ENCODE measurements at places on chromosomes 6 and 20.

DNA sequence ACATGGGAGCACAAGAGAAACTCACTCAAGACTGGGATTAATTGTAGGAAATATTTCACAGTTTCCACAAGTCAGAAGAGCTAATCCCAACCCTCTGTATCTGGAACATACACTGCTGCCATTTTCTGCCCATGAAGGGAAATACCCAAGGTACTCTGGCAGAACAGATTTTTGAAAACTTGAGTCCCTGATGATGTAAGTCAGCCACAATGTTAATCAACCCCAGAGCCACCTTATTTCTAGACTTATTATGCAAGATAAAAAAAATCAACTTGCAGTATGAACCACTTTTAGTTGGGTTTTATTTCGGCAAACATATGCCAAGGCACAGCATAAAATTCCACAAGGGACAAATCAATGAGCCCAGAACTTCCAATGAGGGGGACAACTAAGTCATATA is 141.5 kb downstream of the LY86 start:
- DNase-seq, result no peak

GRCh38 chr20:2023151-2023550 is 29.3 kb upstream of the PDYN start:
- no peak for DNase-seq

DNA sequence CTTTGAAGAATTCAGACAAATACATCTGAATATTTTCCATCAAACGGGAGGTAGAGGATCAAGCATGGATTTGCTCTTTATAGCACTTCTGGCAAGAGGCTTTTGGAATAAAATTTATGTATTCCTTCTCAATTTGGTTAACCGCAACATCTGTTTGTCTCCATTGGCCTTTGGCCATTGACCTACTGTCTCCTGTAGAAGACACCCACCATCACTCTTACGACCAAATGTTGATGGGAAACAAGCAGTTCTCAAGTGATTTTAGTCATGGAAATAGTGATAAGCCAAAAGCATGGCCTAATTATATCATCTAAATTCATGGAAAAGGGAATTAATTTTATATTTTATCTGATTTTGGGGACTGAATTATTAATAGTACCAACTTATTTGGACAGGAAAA is 591.9 kb downstream of the CD109 start:
- no peak for DNase-seq

GRCh38 chr20:33490023-33490933 is at the start of gene CBFA2T2:
Gene CBFA2T2, plus strand, starts transcription at chr20:33490096. Its CDS starts 172 bp downstream, at chr20:33490268.
- DNase-seq, result peak; percentile 10

DNA sequence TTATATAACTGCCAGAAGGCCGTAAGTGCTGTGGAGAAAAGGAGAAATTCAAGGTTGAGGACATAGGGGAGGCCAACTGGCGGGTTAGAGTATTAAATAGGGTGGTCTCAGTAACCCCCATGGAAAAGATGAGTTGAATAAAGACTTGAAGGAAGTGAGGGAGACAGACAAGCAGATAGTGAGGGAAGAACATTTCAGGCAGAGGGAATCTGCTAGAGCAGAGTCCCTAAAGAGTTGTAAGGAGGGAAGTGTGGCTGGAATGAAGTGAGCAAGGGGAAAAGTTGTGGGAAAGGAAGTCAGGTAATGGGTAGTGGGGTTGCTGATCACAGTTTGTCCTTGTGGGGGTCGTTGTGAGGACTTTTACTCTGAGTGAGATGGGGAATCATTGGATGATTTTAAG is 1.4 kb downstream of the KIFC1 start:
- DNase-seq, result no peak

DNA sequence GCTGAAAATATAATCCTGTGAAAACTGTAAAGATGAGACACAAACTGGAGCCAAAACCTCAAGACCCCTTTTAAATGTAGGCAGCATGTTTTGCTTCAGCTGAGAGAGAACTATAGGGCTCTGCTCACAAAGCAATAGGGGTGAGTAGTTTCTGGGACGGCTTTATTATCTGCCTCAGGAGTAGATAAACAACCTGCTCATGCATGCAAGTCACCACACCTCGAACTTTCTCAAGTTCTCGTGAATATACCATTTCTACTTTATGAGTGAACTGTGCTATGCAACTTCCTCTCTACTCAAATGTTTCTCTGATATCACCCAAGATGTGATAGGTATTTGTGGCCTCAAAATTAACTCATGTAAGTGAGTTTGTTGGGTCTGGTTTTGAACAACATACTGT is 7.5 kb upstream of the OOEP start:
- DNase-seq, result no peak

DNA sequence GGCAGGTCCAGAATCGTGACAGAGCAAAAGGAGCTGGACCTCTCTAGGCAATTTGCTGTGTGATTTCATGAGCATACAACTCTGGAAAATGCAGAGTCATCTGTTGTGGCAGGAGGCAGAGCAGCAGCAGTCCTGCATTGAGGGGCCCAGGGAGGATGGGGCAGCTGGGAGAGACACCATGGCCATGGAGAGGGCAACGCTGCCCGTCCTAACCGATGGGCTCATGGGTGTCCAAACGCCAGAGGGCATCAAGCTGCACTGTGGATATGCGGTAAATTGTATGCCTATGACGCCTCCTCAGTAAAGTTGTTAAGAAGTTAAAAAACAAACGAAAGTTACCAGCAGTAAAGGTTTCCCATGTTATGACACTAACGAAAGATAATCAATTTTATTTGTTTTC is 42.2 kb upstream of the DACT2 start:
- DNase-seq, result no peak

DNA sequence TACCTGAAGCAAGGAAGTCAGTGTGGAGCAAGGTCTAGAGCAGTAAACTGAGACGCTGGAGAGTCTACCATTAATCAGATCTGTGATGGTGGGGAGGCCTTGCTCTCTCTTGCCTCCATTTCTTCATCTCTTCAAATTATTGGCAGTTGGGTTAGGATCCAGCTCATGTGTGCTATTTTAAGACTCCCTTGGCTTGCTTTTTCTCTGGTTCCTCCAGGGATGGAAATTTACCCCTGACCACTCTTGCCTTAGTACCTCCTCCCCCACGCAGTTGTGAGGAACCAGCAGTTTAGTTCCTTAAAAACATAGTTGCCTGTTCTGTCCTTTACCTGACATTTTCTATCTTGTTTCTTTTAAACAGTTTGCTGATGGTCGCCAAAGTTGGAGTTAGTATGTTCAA is 7.4 kb downstream of the TMEM14C start:
- DNase-seq, result no peak

DNA sequence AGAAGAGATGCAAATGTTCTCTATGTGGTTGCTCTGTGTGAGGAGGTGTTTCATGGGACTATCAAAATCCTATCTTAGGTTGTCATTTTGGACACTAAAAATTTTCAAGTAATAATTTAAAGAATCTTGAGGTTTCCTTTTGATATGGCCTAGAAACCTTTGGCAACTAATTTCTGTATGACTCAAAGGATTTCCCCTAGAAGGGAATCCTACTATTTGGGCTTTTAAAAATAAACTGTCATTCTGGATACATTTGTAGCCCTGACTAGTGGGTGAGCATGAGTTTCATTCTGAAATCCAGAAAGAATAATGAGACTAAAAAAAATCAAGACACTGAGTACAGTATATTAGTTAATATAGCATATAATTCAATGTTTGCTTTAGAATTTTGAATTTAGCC is 25.5 kb upstream of the RAB23 start:
- DNase-seq, result no peak

DNA sequence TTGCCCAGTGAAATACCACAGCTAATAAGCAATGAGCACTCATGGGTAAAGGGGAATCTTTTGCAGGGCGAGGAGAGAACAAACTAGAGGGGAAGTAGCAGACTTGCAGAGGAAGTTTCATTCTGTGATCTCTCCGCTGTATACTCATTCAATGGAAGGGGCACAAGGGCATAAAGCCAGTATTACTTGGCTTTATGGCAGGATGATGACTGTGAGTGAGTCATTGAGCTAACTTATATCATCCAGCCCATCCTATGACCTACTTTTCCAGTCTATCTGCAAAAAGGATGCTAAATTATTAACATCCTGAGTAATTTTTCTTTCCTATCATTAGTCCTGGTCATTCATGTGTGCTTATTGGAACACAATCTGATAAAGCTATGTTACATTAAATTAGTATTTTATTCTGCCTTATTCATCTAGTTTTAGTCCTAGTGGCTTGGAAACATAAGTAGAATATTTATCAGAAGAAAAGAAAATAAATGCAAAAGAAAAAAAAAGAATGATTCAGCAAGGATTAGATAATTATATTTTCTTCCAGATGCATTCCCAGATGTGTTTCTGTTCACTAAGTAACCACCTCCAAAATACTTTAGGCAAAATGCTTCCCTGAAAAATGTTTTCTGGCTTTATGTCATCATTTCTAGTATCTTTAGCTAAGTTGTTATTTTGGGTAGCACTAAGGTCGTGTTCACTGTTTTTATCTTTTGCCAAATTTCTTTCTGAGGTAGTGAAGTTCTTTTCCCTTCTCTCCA is 471.7 kb downstream of the CDKAL1 start:
- DNase-seq, result peak; percentile 92

DNA sequence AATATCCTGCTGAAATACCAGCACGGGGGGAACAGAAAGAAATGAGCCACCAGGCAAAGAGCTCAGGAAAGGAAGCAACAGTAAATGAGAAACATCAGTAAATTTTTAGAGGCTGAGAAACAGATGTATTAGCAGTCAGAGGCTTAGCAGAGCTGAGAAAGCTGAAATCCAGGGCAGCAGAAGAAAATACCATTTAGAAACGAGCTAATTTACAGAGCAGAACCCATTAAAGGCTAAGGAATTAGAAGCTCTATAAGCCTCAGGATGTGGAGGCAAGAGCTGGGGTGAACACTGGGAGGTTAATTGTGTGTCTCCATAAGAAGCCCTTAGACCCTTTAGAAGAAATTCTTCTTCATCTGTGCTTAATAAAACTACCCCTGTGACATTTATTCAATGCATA is 178.6 kb upstream of the RGS17 start:
- no peak for DNase-seq

- DNase-seq, result no peak
Observed at GRCh38 chr20:40743141-40743775, 54.2 kb upstream of the MAFB start.

DNA sequence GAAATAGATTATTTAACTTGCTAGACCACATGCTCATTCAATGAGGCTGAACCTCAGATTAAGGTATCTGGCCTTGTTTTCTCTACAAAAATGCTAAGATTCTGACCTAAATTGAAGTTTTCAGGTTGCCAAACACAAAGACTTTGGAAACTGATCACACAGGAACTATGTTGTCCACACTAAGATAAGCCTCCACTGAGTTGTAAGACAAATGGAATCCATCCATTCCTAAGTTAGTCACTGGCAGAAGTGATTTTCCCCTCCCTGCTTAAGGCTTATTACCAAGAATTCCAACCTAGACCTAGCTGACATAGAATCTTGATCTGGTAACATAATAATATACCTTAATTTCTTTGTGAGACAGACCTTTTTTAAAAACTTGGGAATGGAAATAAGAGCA is 608.1 kb downstream of the TENT5A start:
- no peak for DNase-seq

DNA sequence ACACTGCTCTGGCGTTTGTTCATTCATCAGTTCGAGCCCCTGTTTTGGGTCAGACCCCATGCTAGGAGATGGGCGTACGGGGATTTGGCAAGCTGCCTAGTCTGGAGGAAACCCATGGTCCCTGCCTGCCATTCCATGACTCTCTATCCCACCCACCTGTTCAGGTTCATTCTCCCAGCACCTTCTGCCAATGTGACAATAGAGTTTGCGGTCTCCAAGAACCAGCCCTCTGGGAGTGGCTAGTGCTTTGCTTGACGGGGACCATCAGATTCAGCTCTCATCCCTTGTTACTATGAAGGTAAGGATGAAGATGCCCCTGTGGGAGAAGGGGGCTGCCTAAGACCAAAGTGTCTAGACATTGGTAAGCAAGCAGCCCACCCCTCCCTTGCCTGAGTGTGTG is 345.0 kb downstream of the PTPRT start:
- no peak for DNase-seq

DNA sequence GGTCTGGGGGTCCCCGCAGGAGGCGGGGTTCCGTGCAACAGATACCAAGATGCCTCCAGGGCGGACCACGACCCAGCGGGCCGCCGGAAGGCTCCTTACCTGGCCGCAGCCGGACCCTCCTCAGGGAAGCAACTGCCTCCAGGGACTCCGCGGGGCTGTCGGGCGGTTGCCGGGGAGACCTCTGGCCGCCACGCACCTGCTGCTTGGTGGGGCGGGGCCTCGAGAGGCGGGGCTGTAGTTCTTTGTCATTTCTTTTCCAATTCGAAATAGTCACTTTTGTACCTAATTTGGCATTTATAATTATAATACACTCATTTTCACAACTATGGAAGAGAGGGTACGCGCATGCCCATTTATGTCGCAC is 647 bp downstream of the AK9 start:
- no peak for DNase-seq

DNA sequence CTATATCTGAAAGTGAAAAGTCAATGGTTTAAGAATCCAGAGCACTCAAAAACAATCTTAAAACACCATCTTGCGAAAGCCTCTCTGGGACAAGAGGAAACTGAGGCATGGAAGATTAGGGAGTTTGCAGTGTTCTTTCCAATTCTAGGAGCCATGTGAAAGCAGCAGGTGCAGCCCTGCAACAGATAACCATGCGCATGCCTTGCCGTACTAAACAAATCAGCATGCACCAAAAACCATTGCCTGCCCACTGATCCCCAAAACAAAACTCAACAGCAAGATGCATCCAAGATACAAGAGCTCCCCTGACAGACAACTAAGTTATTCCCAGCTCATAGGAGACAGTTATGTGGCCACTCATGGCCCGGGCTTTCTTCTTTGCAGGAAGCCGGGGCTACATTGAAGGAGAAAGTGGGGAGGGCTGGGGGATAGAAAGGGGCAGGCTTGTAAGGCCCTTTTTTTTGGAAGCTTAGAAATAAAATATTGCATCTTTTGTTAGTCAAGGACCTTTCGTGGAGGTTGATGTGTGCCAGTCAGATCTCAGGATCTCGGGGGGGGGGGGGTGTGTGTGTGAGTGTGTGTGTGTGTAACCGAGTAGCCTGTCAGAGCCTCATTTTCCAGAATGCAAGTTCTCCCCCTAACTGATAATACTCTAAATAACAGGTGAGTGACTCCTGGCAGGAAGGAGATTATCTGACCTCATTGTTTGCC is 178.4 kb downstream of the MBOAT1 start:
- DNase-seq, result no peak

DNA sequence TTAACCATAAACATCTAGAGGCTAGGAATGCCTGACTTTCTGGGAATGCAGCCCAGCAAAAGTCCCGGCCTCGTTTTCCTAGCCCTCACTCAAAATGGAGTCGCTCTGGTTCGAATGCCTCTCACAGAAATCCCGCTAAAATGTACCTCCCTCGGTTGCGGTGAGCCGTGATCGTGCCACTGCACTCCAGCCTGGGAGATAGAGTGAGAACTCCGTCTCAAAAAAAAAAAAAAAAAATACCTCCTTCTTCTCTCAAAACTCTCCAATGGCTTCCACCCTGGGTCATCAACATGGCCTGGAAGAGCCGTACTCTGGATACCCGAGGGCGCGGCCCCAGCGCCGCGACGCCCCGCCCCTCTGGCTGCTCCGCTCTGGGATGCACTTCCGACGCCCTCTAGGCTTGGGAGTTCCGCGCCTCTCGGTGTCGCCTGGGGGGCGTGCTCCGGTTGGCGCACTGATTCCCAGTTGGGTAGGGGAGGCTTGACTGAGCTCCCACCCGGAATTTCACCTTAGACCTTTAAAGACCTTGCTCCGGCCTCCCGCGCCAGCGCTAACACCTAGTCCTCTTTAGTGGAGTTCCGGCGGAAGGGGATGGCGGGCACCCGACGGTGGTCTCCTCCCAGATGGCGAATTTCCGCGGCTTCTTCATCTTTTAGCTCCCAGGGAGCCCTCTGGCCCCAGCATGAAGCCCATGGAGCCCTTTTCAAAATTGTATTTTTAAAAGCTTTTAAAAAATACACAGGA is 12.3 kb downstream of the HMGN4 start:
- DNase-seq, result no peak
